Left kidney (tissue), 8 donors: ENCODE measurements at places on chromosomes 1 and 21.

DNA sequence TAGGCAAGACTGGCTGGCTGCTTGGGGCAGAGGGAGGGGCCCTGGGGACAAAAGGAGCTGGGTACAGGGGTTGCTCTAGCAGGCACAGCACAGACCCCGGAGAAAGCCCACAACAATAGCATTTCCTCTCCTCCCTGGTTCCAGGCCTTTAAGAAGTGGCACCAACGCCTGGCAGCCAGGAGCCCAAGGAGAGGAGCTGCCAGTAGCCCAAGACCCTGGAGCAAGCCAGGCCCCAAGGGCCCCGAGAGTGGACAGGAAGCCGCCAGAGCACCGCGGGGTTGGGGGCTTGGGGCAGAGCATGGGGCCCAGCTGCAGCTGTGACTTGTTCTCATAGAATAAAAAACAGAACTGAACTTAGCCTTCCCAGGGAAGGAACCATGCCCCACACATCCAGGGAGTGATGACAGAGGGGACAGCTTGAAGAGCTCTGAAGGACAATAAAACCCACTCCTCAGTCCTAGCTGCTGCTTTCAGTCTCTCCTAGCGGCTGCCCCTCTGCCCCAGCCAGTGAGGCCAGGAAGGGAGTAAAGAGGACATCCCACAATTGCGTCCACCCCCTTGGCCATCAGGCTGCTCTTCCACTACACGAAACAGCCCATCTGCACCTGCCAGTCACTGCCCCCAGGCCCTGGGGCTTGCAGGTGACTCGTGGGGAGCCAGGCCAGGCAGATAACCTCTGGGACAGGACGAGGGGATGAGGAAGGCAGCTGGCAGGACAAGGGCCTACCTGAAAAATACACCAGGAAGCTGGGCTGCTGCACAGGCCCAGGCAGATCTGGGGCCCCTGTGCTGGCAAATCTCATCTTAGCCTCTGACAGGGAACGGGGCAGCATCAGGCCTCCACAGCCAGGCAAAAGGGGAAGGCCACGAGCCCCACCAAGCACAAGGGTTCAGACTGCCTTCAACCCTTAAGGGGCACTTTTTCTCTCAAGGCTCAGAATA lies 16.4 kb downstream of the MTHFR start:
- peak; percentile 43 for DNase-seq

DNA sequence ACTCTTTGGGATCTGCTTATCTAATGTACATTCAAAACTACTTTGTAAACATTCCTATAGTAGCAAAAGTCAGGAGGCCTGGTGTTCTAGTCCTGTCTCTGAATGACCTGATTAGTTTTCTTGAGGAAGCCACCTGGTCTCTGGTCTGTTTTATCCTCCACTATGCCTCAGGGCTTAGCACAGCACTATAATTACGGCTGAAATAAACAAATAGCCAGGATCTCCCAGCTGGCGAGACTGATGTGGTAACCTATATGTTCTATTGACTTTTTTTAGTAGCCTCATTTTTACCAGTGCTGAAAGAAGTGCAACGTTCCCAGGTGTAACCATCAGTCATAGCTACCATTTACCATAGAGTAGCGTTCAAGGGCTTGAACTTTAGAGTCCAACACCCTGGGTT lies 24.2 kb upstream of the RPL11 start:
- DNase-seq = no peak

DNA sequence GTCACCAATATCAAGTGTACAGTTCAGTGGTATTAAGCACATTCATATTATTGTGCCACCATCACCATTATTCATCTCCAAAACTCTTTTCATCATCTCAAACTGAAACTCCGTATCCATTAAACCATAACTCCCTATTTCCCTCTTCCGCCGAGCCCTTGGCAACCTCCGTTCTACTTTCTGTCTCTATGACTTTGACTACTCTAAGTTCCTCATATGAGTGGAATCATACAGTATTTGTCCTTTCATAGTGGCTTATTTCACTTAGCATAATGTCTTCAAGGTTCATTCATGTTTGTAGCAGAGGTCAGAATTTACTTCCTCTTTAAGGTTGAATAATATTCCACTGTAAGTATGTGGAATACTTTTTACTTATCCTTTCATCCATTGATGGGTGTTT lies 21.7 kb downstream of the SELP start:
- DNase-seq = no peak

DNA sequence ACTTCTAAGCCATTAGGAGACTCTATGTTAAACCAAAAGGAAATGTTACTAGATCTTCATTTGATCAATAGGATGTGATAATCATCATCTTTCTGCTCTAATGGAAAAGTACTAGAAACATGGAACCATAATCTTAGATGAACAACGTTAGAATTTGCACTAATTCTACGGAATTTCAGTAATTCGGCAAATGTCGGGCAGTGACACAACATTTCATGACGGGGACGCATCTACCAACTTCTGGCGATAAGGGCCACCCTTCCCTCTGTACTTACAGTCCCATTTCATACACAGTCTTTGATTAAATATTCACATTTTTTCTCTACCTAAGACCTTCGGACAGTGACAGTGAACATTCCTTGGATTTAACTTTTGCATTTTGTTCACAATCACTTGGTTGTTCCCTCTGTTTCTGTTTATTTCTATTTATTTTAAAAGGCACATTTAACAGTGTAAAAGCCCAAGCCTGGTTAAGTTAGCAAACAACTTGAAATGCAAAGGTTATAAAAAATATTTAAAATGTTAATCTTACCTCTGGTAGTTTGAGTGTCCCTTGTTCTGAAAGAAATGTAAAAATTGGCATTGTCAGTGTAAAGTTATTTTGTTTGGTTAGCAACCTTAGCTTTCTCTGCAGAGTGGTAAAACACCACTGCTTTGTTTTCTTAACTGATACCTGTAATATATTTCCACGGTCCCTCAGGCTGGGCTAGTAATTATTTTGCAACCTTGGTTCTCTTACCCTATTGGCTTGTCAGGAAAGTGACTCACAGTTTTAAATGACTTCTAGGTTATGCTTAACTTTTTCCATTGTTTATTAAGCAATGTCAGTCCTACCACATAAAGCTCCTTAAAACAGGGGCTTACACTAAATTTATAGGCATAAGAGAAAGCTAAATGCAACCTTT lies 276.9 kb downstream of the VAV3 start:
- DNase-seq = no peak

DNA sequence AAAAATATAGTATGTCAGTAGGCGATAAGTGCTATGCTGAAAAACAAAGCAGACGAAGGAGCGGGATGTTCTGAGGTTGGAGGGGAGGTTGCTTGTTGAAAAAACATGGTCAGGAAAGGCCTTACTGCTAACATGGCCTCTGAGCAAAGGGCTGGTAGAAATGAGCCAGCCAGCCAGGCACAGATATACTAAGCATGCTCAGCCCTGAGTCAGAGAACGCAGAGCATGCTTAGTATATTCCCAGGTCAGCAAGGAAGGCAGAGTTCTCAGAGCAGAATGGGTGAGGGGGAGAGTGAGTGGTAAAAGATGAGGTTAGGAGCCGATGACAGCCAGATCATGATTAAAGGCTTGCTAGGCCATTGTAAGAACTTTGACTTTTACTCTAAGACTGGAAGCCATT lies 36.7 kb downstream of the ZBTB40 start:
- no peak for DNase-seq

GRCh38 chr1:97350241-97350640 lies 570.6 kb downstream of the DPYD start:
- no peak for DNase-seq

DNA sequence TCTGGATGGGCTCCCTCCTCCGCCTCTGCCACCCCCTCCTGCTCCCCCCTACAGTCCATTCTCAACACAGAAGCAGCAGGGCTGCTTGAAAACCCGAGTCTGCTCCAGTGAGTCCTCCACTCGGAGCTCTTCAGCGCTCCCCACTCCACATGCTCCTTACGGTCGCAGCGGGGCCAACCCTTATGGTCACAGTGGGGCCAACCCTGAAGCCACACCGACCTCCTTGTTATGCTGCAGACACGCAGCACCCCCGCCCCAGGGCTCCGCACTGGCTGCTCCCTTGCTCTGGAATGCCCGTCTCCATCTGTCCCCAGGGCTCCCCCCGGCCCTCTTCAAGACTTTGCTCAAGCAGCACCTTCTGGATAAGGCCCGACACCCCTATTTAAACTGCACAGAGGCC lies 22.6 kb downstream of the GPR157 start:
- no peak for DNase-seq

GRCh38 chr1:37667023-37667671 lies 25.2 kb upstream of the CDCA8 start:
- DNase-seq = no peak

- DNase-seq = no peak
Measured at GRCh38 chr1:233336554-233337456, 9.3 kb downstream of the MAP3K21 start.

GRCh38 chr1:185672719-185673360 lies 61.4 kb upstream of the HMCN1 start:
- no peak for DNase-seq

DNA sequence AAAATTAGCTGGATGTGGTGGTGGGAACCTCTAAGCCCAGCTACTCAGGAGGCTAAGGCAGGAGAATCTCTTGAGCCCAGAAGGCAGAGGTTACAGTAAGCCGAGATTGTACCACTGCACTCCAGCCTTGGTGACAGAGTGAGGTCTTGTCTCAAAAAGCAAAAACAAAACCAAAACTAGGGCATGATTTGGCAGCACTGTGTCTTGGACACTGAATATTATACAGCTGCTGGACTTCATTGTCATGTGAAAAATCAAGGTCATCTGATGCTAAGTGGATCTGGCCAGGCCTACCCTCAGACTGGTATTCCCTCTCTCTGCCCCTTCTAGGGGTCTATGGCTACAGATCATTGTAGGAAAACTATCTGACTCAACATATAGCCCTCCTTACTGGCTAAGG lies 55.2 kb upstream of the MRPS6 start:
- DNase-seq = no peak

- no peak for DNase-seq
Measured at GRCh38 chr1:54259546-54260140, 59.7 kb downstream of the MRPL37 start.

- peak; percentile 44 for DNase-seq
Measured at GRCh38 chr21:33801424-33802405, 113.9 kb downstream of the ATP5PO start.

DNA sequence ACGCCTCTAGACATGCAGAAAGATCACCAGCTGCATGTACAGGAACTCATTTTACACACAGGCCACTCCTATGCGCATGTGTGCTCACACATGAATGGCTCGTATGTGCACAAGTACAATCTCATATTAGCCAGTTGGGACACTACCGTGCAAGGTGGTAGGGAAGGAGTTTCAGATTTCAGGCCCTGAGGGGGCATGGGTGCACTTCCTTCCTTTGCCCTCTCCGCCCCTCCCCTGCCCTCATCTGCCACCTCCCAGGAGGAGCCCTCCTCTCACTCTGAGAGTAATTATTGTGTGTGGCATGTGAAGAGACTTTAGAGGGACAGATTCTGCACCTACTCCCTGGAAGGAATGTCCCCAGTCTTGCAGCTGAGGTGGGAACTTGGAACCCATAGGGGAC lies 14.8 kb downstream of the EDN2 start:
- DNase-seq = no peak

- no peak for DNase-seq
Measured at GRCh38 chr1:151837197-151837596, 2.4 kb downstream of the C2CD4D start.

GRCh38 chr1:99820546-99820945 lies 29.6 kb upstream of the AGL start:
- DNase-seq = no peak

DNA sequence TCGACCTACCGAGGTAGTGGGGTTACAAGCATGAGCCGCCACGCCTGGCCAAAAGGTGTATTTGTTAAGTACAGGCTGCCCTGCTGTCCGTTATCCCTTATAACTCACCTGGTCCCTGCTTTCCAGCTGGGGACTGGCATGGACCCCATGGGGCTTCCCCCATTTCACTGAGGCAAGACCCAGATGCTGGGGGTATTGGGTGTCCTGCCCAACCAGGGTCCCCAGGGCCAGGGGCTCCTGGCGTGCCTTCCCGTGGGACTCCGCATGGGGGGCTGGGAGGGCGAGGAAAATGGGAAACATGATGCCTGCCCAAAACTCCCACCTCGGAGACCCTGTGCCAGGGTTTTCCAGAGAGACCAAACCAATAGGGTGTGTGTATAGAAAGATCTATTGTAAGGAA lies 64.4 kb downstream of the FAAP20 start:
- DNase-seq = no peak

DNA sequence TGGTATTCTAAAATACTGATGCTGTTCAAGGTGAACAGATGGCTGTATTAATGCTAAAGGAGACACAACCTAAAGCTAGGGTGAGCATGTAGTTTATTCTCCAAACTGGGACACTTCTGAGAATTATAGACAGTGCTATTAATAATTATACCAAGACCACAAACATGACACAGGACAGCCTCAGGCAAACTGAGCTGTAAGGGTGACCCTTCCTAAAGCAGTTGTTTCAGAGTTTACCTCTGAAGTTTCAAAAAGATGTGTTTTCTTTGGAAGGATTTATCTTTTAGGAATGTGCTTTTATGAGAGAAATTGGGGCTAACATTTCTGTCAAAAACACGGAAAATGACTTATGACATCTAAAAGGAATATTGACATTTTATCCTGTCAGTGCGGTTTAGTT lies 68.8 kb downstream of the RPS6KC1 start:
- no peak for DNase-seq

- DNase-seq = no peak
Measured at GRCh38 chr21:20661246-20661645, 337.0 kb upstream of the NCAM2 start.

DNA sequence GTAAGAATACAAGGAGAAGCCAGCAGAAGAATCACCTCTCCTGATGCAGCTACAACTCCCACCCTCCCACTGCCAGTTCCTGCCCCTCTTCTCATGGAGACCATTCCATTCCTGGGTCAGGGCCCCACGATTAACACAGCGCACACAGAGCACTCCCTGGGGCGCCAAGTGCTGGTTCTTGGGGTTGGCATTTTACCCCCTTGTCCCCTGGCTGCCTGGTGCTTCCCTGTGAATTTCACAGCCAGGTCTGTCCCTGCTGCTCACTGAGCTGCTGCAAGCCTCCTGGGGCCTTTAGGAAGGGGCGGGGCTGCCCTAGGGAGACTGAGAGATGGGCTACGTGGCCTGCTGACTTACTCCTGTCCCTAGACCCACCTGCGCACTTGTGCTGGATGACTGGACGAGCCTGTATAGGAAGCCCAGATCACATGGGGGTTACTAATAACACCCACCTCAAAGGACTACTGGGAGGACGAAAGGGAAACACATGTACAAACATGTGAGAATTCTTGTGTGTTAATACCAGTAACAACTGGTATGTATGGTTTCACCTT lies 4.8 kb downstream of the ZNF672 start:
- DNase-seq = no peak

GRCh38 chr1:245701631-245702030 lies 546.8 kb downstream of the KIF26B start:
- no peak for DNase-seq

DNA sequence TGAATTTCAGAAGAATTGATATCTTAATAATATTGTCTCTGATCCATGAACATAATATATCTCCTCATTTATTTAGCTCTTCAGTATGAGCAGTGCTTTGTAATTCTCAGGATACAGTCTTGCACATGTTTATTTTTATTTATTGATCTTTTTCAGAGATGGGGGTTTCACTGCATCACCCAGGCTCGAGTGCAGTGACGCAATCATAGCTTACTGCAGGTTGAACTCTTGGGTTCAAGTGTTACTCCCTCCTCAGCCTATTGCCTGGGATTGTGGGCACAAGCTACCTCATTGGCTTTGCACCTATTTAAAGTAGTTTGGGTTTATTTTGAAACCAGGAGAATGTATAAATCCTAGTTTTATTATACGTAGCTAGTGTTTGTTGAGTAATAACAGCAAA lies 4.7 kb downstream of the RPS6KC1 start:
- no peak for DNase-seq

GRCh38 chr1:228374711-228375577 lies 31.7 kb downstream of the TRIM11 start:
- no peak for DNase-seq
